CD4-positive, alpha-beta T cell treated with Interleukin-17A for 1 hour (primary cell): ENCODE measurements at places on chromosomes 4 and X.

- no peak for DNase-seq
Measured at GRCh38 chr4:93896516-93896915, 68.0 kb downstream of the ATOH1 start.

DNA sequence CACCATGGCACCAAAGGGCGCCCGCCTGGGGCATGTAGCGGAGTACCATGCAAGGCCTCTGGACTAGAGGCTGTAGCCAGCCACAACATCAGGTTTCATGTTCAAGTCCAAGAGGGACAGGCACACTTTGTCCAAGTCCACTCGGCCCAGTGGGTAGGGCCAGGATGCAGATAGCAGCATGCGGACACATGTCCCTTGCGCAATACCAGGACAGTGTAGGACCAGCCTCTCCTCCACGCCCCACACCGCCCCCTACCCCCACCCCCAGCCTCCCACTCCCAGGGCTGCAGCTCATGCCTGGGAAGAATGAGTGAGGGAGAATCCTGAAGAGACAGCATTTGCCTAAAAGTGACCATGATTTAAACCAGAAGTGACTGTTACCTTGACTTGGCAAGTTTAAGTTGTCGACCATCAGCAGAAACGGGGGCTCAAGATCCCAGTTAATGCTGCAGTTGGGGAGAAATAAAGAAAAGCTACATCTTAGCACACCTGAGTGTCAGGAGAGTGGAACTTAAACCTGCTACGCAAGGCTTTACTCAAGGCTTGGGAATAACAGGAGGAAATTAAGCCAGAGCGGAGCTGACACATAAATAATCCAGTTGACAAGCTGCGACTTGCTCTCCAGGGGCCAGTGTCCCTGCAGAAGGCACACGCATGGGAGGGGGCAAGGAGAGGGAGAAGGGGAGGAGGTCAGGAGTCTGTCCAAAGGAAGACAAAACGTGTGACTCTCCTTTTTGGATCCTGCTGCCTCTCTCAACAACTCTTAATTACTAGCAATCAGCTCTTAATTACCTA lies 221.7 kb downstream of the BCOR start:
- no peak for DNase-seq

GRCh38 chrX:45660477-45660876 lies 459.8 kb upstream of the DIPK2B start:
- no peak for DNase-seq

GRCh38 chrX:101409043-101409442 lies 1.0 kb downstream of the HNRNPH2 start:
- DNase-seq = no peak

DNA sequence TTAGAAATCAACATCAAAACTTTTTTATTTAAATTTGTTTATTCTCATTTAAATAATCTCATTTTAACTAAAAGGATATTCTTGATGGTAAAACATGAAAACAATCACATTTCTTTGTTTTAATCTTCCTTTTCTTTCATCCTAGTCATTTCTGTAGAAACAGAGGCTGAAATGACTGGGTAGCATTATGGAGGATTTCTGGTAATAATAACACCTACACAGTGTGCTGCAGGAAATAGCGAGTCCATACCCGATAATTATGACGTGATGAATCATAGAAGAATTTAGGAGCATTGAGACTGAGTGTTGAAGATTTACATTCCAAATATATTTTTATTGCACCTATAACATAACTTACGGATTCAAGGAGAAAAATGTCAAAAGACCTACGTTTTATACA lies 31.4 kb upstream of the BBS12 start:
- DNase-seq = no peak

GRCh38 chr4:85209161-85209560 lies 242.7 kb upstream of the WDFY3 start:
- DNase-seq = no peak

DNA sequence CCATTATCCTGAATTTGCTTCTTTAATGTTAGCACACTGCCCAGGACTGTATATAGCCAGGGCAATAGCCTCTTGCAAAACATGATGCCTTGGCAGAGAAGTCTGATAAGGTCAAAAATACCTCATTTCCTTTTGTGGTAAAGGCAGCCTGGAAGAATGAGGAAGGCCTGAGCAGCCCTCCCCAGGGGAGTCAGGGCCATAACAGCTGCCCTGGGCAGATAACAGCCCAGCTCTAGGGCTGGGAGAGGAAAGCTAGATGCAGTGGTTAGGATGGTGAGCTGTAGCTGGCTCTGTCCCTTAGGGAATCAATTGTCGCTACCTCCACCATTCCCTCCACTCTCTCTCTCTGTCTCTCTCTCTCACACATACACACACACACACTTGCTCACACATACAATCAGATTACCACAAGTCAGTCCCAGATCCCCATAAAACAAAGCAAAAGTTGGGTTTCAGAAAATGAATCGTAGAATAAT lies 29.2 kb downstream of the EFHC2 start:
- peak; percentile 21 for DNase-seq

GRCh38 chr4:55509266-55509665 lies 37.4 kb downstream of the CLOCK start:
- no peak for DNase-seq

DNA sequence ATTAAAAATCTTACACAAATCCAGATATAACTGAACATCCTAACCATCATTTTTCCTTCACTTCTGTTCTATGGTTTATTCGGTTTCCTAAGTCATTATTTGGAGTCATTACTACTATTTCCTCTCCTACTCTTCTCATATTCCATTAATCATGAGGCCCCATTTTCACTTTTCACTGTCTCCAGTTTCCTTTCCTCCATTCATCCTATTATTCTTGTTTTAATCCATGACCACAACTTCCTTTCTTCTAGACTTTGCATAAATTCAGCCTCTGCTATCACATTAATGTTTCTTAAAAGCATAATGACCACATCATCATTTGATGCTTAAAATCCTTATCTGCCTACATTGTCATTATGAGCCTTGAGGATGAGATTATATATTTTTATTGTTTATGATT lies 555.0 kb upstream of the NDST4 start:
- DNase-seq = no peak

DNA sequence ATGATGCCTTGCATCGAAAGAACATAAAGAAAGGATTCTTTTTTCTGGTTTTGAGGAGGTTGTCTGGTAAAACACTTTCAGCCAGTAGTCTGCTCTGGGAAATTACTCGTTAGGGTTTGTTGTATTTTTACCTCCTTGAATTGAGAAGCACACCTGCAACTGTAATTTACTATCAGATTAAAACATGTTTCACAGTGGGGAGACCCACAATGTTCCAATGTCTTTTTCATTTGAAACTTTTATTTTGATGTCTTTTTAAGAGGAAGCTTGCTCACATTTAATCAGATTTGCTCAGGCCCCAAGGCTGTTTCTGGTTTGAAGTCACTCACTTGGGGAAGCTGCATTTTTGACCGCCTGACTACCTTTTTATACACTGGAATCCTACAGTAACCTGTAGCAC lies 12.0 kb downstream of the TMEM154 start:
- DNase-seq = no peak

- DNase-seq = no peak
Measured at GRCh38 chr4:105978684-105979296, 83.5 kb downstream of the NPNT start.

- peak; percentile 33 for DNase-seq
Measured at GRCh38 chr4:46931981-46932380, 22.9 kb upstream of the COX7B2 start.

GRCh38 chr4:32010221-32010620 lies 1290.1 kb downstream of the PCDH7 start:
- no peak for DNase-seq

GRCh38 chr4:179981161-179981560 lies 2262.0 kb upstream of the TENM3 start:
- no peak for DNase-seq

- DNase-seq = no peak
Measured at GRCh38 chrX:23559975-23560374, 107.3 kb upstream of the PRDX4 start.

DNA sequence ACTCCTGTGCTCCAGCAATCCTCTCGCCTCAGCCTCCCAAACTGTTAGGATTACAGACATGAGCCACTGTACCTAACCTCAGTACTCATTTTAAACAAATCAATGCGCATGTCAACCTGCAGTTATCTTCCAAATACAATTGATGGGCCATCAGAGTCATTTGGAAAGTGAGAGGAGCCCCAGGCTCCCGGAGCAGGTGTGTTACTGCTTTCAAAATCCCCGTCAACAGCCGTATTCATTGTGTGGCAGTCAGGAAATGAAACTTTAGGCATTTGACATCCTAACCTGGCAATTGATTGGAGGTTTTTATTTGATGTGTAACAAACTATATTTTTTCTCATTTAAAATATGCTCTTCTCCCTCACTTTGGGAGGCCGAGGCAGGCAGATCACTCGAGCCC lies 623.6 kb upstream of the TENM3 start:
- DNase-seq = no peak

- no peak for DNase-seq
Measured at GRCh38 chr4:98773638-98774037, 115.2 kb upstream of the TSPAN5 start.

GRCh38 chrX:14015294-14015693 lies 14.4 kb downstream of the GEMIN8 start:
- DNase-seq = no peak

DNA sequence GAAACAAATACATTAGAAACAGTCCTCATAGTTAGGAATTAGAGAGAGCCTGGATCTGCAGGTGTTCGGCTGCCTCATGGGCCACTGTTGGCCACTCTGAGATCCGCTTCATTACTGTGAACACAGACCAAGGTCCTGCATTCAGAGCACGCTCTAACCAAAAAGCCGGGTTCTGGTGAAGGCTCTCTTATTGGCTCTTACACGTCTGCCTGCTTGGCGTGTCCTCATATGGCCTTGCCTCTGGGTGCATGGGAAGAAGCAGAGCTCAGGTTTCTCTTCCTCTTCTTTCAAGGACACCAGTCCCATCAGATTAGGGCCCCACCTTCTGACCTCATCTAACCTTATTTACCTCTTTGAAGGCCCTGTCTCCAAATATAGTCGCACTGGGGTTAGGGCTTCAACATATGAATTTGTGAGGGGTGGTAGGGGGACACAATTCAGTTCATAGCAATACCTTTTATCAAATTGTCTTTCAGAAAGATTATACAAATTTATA lies 37.1 kb upstream of the ELF2 start:
- peak; percentile 30 for DNase-seq

DNA sequence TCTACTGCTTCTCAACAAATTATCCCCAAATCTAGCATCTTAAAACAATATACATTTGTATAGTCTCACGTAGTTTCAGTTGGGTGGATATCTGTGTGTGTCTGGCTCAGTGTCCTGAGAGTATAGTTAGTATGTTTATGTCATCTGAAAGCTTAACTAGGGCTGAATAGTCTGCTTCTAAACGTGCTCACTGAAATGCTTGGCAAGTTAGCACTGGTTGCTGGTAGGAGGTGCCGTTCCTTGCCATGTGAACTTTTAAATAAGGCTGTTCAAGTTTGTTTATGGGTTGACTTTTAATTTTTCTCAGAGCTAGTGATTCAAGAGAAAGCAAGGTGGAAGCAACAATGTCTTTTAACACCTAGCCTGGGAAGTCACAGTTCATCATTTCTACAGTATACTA lies 1673.6 kb downstream of the PCDH7 start:
- no peak for DNase-seq

DNA sequence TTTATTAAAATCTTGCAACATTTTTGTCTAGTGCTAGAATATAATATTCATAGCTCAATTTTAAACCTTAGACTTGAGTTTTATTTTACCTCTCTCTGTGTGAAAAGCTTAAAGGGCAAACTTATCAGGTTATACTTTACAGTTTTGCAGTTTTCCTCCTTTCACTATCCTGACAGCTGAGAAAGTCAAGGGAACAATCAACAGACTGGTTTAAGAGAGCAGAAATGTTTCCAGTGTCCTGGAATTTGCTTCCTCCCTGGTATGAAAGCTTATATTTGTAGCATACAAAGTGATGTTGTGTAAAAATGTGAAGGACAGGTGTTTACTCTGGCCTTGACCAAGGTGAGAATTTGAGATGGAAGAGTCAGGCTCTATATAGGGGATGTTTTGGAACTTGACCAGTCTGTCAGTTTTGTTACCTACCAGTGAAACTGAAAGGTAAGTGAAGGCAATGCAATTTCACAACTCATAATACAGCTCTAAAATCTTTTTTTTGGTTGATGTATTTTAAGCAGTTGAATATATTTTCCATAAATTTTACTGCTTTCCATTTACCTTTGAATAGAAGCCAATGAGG lies 64.6 kb downstream of the FHIP1A start:
- DNase-seq = no peak

DNA sequence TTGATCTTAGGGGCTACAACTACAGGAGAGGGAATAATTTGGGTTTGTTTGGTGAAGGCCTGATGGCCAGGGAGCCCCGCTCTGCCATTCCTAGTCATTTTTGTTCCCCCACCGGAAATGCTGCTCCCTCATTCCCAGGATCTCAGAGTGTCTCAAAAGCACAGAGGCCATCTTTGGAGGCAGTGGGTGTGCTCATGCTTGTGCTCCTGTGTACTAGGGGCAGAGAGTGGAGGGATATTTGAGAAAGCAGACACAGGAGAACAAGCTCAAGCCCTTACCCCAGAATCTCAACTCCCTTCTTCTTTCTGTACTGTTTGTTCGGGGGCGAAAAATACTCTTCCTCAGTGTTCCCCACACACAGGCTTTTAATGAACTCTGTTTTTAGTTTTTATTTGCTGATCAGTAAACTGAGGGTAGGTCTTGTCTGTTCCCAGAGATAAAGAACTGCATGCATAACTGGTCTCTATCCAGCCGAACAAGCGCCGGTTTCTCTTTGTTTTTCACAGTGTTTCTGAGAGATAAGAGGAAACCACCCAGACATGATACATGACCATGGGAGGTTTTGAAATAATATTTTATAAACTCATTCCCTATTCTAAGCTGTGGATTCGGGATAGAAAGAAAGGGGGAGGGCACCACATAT lies 32.9 kb upstream of the XK start:
- DNase-seq = no peak

DNA sequence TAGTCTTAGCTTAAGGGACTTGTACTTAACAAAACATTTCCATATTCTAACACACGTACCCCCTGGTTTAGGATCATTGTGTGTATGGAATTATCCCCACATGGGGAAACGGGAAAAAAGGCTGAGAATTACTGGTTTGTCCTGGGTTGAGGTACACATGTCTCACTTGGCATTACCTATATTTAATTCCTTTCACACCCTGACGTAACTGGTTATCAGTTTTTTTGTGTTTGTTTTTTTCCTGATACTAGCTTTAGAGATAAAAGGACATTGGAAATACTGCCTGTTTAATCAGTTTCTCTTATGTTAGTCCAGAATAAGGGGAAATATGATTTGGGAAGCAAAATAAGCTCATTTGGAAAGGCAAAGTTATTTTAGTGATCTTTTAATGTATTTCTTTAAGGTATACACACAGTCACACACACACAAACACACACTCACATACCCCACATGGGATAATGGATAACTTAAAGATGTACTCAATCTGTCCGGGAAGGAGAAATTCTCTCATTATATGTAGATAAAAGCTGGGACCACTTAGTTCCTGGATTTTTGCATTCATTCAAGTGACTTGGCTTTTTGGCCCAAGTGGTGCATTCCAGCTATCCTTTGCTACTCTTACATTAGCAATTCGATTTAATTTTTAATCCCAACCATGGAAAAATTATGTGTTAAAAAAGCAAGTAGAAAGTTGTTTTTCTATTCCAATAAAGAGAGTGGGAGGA lies 13.0 kb downstream of the SEPTIN11 start:
- DNase-seq = no peak
